ENCODE measurements at places on chromosomes 5 and 9.

DNA sequence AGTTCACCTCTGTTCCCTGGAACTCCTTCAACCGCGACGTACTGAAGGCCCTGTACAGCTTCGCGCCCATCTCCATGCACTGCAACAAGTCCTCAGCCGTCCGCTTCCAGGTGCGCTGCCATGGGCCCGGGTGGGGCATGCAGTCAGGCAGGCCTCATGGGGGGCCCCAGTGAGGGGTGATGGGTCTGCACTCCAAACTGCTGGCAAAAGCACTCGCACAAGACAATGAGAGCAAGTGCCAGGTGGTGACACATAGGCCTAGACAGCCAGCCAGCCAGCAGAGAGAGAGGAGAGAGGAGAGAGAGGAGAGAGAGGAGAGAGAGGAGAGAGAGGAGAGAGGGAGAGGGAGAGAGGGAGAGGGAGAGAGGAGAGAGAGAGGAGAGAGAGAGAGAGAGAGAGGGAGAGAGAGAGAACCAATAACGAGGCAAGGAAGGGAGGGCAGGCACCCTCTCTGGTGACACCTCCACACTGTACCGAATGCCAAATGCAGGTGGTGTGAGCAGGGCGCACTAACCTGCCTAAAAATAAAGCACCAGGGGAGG is 21.0 kb downstream of the DBH start:
- DNase-seq: no peak

DNA sequence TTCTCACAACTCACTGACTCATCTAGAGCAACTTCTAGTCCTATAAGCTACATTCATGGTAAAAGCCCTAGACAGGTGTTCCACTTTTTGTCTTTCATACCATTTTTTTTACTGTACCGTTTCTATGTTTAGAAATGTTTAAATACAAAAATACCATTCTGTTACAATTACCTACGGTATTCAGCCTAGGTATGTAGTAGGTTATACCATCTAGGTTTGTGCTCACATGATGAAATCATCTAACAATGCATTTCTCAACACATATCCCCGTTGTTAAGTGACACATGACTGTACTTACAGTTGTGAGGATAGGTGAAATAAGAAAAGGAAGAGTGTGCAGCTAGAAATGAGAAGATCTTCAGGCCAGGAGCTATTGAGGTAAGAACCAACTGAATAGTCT is 6.2 kb downstream of the CENPK start:
- DNase-seq: no peak

DNA sequence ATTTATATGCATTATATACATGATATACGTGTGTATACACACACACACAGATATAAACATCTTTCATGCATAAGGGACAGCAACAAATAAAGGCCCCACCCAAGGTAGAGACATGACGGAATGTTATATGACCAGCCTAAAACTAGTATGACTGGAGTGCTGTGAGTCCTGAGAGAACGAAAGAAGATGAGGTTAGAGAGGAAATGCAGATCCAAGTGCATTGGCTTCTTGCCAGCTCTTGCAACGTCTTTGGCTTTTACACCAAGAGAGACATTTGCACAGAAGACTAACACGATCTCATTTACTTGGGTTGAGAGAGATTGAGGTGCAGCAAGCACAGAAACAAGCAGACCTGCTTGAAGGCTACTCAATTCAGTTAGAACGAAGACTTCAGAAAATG is 23.0 kb downstream of the CDH10 start:
- no peak for DNase-seq

DNA sequence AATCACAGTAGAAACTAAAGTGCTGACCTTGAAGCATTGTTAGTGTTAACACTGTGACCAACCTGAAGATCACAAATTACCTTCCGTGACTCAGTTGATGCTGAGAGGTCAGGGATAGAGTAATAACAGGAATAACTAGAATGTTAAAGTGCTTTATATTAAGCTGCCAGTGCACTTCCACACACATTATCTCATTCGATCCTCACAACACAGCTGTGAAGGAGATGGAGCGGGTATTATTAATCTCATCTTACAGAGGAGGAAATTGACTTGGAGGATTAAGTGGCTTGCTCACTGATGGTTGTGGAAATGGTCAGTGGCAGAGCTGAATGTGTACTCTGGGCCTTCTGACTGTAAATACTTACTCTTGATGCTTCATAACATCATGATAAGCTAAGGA is 252.5 kb upstream of the DMRT1 start:
- no peak for DNase-seq

DNA sequence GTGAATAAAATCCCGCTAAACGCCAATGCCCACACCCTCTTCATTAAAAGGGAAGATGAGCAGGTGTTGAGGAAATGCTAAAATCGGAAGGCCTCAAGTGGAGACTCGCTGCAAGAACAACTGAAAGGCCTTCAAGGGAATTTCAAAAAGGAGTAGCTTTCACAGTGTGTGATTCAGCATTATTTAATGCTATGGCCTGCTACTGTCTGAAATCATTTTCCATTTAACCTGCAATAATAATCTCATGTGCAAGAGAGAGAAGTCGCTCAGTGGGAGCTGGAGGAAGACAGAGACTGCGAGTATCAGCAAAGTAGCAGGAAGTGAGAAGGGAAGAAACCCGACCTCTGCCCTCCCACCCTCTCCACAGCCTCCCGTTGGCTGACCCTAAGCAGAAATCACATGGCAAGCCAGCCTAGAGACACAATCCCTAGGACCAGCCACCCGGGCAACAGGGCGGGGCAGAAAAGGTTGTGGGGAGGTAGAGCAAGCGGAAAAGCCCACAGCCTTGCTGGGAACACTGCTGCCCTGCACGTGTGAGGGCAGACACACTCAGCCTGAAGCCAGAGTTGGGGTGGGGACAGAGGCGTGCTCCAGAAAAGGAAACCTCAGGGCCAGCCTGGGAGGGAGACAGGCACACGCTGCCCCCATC is 39.9 kb upstream of the CTSL start:
- DNase-seq: no peak

- DNase-seq: no peak
Measured at GRCh38 chr9:120846251-120846889, 3.6 kb upstream of the PSMD5 start.

- DNase-seq: no peak
Measured at GRCh38 chr5:65718576-65719310, 3.2 kb downstream of the SGTB start.

DNA sequence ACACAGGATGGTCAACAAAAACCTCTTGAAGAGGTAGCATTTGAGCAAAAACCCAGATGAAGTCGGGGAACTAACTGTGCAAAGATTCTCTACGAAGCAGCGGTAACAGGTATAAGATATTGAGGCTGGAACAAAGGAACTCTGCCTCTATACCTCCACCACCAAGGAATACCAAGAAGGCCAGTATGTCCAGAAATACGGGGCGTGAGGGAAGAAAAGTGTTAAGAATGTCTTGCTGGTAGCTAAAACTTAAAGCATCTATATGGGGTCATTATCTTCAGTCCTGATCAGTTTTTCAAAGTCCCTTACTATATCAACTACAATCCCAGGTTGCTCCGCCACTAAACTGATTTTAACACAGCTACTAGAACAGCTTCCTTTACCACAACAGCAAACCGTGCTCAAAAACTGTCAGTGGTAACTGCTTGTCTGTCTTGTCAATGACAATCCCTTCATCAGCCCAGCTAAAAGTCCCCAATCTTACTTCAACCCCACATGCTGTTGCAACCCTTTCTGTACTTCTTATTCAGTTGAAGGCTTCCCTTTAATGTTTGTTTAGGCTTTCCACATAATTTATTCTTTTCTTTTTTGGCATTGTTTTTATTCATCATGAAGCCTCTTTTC is 9.4 kb downstream of the PAM start:
- DNase-seq: no peak

DNA sequence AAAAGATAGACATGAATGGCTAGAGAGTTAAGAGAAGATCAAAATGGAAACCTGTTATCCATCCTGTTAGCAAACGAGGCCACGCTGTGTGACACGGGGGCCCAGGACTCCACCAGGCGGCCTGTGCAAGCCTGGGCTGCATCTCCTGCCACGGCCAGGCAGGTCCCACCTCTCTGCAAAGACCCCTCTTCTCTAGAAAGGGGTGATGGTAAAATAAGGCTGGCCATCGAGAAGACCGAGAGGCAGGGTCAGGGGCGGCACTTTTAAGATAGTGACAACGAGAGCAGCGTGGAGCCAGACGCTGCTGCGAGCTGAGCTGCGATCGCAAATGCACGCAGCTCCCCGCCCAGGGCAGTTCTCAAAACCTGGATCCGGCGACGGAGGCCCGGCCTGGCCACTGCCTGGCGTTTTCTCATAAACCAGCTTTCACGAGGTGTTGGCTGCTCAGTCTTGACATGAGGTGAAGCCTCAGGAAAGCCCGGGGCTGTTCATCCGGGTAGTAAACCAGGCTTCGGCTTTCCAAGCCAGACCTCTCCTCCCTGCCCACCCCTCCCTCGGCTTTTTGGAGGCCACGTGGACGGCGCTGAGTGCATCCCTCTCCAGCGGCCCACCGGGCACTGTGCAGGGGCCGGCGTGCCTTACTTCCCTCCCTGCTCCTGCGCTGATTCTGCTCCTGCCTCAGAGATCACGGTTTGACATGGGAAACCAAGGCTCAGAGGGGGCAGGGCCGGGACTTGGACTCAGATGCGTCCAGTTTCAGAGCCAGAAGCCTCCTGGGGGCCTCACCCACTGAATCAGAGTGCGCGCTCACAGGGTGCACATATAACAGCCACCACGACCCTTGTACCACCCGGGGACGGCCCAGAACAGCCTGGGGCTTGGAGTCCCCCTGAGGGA is 151.6 kb upstream of the PHYKPL start:
- DNase-seq: no peak

- DNase-seq: no peak
Measured at GRCh38 chr5:155619688-155620087, 606.1 kb downstream of the KIF4B start.

DNA sequence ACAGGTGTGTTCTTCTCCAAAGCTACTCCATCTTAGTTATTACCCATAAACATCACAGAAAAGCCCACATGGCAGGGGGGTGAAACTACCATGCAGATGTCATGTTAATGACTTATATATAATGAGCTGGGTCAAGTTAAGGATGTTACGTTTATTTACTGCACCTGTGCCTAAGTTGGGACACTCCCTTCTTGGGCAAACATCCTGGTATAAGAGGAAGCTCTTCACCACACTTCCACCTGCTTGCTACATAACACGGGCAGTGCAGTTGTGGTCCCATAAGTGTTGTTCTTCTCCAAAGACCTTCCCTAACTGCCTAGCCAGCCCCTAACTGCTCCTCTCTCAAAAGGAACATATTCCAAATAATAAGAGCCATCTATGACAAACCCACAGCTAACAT is 9.3 kb upstream of the ZCCHC9 start:
- DNase-seq: no peak

DNA sequence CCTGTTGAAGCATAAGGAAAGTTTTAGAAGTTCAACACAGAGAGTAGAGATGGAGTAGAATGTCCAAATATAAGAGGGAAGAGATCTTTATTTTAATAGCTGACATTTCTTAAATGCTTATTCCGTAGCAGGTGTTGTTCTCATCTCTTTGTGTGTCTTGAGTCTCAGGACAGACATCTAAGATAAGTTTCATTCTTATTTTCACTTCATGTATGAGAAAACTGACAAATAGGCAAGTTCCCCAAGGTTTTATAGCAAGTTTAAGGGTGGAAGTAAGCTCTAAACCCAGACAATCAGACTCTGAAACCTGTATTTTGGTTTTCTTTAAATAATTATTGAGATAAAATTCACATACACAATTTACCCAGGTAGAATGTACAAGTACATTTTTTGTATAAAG is 228.4 kb upstream of the PPP1R2B start:
- DNase-seq: no peak

DNA sequence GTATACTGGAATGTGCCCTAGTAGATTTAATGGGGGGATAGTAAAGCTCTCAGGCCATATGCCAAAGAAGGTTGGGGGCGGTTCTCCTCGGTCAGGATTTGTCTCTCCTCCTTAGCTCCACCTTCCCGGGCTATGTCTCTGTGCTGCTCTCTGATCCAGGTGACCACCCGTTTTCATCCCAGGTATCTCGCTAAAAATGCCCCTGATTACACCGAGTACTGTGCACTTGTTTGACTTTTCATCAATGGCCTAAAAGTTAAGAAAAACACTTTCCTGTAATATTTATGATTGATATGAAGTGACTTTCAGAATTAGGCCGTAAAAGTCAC is 724 bp downstream of the NDUFS6 start:
- DNase-seq: no peak

- DNase-seq: no peak
Measured at GRCh38 chr9:133269537-133270362, 5.3 kb downstream of the ABO start.

DNA sequence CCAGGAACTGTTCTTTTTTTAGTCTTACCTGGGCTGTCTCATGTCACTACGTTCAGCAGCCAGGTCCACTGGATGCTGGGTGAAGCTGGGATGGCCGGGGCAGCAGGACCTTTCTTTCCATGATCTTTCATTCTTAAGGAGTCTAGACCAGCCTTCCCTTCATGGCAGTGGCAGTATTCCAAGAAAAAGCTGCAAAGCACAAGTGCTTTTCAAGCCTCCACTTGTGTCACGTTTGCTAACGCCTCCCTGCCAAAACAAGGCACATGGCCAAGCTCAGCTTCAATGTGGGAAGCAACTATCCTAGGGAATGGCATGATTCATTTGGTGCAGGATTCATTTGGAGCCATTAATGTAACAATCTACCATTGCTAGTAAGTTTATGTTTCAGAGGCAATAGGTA is 94.8 kb downstream of the RCL1 start:
- no peak for DNase-seq

- DNase-seq: no peak
Measured at GRCh38 chr5:143244990-143245389, 158.5 kb downstream of the NR3C1 start.

- no peak for DNase-seq
Measured at GRCh38 chr9:16032799-16033198, 480.0 kb downstream of the CCDC171 start.

DNA sequence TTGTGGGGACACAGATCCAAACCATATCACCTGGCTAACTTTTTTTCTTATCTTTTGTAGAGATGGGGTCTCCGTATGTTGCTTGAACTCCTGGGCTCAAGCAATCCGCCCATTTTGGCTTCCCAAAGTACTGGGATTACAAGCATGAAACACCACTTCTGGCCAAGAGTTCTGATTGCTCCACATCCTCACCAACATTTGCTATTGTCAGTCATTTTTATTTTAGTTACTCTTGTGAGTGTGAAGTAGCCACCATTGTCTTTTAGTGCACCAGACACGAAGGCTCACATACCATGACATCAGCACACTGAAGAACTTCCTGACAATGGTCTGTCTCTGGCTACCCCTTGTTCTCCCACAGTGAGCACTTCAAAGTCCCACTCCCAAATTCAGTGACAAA is 17.3 kb downstream of the PLAC8L1 start:
- no peak for DNase-seq

GRCh38 chr5:58499231-58499630 is 8.0 kb downstream of the GAPT start:
- no peak for DNase-seq

GRCh38 chr9:73022353-73022752 is 69.5 kb upstream of the ALDH1A1 start:
- DNase-seq: no peak

All from neural crest cell (in vitro differentiated cells).